Stimulated activated CD8-positive, alpha-beta memory T cell treated with anti-CD3 and anti-CD28 coated beads, Interleukin-7, amount 100 ng/mL, for 1 hour (primary cell): ENCODE measurements at places on chromosomes 1 and 21.

DNA sequence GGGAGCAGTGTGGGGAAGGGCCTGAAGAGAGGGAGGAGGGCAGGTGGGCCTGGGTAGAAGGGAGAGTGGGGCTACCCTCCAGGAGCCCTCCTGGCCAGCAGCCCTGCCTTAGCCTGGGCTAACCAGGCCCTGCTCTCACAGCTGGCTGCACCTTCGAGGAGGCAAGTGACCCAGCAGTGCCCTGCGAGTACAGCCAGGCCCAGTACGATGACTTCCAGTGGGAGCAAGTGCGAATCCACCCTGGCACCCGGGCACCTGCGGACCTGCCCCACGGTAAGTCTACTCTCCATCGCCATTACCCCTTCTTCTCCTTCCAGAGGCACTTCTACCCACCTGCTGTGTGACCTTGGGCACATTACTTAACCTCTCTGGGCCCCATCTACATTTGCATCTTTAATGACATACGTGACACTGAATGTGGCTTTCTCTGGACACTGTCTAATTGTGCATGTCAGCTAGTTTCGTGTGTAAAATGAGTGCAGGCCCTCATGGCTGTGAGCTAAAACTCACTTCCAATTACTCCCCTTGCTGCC lies 18.9 kb downstream of the PTPRU start:
- DNase-seq, result no peak

- DNase-seq, result no peak
Observed at GRCh38 chr1:215344539-215344938, 222.6 kb upstream of the KCTD3 start.

- no peak for DNase-seq
Observed at GRCh38 chr1:179924268-179924667, 30.3 kb upstream of the CEP350 start.

- DNase-seq, result no peak
Observed at GRCh38 chr1:31981456-31981839, 32.2 kb upstream of the KHDRBS1 start.

GRCh38 chr1:48061162-48062136 lies 64.3 kb upstream of the TRABD2B start:
- DNase-seq, result no peak

GRCh38 chr1:177206831-177207355 lies 36.1 kb downstream of the BRINP2 start:
- no peak for DNase-seq

DNA sequence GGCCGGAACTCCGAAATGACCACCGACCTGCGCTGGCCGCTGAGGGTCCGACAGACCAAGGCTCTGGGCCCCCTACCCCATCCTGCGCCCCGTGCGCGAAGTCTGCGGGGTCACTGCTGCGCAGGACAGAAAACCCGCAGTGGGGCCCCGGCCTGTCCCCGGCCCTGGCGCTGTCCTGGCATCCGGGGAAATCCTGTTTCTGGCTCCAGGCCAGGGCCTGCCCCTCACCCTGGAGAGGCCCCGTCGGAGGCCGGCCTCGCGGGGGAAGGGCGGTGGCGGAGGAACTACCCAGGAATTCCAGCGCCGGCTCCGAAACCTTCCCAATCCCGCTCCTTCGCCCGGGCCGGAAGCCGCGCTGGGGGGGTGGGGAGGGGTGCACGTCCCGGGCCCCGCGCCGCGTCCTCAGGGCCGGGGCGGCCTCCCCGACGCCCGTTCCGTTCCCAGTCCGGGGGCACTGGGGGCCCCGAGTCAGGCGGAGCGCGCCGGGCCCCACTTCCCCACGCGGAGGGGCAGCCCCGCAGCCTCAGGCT lies 77.0 kb downstream of the MORN1 start:
- no peak for DNase-seq

DNA sequence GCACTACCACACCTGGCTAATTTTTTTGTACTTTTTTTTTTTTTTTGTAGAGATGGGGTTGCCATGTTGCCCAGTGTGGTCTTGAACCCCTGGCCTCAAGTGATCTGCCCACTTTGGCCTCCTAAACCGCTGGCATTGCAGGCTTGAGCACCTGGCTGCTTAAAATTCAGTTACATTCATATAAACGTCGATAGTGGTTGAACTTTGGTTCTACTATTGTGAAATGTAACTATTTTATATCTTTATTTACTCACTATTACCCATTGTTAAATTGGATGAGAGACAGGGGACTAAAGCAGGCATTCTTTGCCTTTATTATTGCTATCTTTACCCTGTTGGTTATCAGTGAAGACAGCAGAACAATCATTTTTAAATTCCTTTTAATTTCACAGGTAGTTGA lies 6.2 kb downstream of the SNX27 start:
- DNase-seq, result no peak

GRCh38 chr1:45037456-45037855 lies 25.4 kb downstream of the UROD start:
- no peak for DNase-seq

DNA sequence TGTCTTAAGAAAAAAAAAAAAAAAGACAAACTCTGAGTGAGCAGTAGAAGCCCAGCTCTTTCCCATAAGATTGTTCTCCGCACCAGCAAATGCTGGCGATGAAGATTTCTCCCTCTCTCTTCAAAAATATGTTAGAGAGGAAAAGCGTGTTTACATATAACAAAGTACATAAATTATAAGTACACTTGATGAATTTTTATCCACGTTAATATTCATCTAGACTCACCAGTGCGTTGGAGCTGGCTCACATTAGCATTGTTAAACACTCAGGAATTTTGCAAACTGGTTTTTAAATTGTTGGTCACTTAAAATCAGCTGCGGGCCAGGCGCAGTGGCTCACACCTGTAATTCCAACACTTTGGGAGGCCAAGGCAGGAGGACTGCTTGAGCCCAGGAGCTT lies 56.0 kb downstream of the RUNX3 start:
- DNase-seq, result no peak

DNA sequence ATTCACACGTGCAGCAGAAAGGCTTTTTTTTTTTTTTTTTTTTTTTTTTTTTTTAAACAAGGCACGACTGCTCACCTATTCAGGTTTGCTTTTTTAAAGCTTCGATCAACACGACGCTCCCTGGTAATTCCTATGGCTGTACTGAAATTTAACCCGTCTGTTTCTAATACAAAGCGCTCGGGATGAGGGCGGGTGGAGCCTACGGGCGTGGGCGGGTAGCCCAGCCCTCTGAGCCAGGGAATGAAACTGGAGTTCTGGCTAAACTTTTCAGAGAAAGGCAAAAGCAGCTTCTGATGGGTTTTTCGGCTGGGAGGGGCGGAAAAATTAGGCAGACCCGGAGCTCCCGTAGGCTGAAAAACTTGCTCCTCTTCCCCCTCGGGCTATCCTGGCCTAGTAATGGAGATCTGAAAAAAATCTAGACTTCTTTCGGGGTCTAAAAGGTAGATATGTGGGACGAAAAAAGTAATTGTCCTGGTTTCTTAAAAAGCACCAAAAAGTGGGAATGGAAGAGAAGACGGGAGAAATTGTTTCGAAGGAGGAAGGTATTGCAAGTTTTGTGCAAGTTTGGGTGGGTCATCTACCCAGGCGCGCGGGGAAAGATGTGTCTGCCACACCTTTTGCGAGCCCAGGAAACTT lies 7.4 kb downstream of the NR5A2 start:
- no peak for DNase-seq

DNA sequence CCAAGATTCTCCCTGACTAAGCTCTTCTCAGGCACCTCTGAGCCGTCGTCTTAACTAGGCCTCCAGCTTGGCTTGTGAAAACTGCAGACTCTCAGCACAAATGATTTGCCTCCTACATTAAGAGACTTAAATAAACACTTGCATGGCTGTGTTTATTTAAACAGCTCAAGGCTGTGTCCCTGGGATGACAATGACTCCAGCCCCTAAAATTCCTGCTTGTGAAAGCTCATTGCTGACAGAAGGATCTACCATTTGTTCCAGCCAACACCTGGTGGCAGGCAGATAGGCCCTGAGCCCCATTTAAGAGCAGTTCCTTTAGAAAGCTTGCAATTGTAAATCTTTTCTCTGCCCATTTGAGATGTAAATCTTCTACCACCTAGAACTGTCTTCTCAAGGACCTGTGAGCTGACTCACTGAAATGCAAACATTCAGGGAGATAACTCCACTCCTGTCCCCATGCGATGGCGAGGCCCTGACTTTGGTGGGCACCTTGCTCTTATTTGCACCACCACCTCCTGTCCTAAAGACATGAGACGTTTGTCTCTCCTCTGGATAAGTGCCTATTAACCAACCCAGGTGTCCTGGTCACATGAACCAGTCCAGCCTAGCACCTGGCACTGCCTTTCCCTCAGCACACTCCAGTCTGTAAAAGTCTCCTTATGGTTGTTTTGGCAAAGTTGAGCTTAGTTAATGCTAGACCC lies 15.1 kb upstream of the PCP4 start:
- DNase-seq, result no peak

- DNase-seq, result no peak
Observed at GRCh38 chr1:203937678-203938330, 76.4 kb downstream of the SNRPE start.

- DNase-seq, result no peak
Observed at GRCh38 chr1:80056179-80056578, 1049.6 kb upstream of the ADGRL4 start.

GRCh38 chr1:219173434-219173757 lies 282 bp upstream of the LYPLAL1 start:
- no peak for DNase-seq

DNA sequence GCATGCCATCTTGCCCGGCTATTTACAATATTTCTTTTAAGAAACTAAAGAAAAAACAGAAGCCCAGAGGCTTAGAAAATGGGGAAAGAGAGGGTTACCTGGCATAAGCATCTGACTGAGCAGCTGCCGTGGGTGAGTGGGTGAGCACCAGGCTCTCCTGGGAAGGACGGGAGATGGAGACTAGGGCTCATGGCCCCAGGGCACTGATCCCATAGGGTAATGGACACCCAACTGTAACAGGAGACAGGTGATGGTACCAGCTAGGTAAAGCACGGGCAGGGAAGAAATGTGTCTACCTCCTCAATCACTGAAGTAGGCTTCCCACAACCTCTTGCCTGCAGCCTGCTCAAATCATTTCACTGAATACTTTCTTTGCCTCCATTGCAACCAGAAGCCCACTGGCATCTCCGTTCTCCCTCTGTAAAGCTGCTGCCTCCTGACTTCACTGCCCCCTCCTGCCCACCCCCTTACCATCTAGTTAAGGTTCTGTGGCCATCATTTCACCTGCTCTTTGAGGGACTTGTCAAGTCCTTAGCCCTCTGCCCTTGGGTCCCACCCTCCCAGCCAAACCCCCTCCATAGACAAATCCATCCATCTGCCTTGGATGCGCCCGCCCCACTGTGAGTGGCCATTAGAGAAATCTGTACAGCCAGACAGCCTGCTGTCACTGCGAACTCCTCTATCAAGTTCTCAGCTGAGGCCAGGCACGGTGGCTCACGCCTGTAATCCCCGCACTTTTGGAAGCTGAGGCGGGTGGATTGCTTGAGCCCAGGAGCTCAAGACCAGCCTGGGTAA lies 6.2 kb downstream of the TMEM125 start:
- no peak for DNase-seq

- DNase-seq, result no peak
Observed at GRCh38 chr1:56374026-56374974, 205.1 kb downstream of the PLPP3 start.

DNA sequence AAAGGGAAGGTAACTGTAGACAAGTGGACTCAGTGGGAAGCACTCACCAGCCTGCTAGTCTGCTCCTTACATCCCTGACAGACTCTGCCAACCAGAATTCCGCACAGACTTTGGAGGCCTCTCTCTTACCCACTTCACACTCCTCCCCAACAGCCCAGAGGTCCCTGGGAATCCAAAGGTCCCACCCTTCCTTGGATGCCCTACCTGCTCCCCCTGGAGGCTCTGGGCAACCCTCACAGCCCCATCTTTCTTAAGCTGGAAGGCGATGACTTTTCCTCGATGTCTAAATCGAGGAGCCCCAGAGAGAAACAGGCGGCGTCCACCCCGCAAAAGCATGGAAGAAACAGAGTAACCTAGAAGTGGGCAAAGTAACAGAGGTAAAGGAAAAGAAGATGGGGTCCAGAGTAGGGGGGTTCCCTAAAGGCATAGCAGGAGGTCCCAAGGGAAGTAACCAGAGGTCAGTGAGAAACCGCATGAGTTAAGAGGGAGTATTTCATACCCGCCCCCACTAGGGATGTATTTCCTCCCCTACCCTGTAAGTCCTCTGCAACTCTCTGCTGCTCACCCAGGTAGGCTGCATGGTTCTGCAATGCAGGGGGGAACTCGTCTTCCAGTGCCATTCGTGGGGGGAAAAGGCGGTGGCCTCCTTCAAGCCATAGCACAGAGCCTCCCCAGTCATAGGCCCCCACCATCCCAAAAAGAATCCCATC lies 8.4 kb downstream of the ITGA10 start:
- no peak for DNase-seq

GRCh38 chr1:51190961-51191360 lies 45.1 kb upstream of the RNF11 start:
- DNase-seq, result no peak

GRCh38 chr1:48203287-48203900 lies 19.1 kb upstream of the SLC5A9 start:
- DNase-seq, result no peak

DNA sequence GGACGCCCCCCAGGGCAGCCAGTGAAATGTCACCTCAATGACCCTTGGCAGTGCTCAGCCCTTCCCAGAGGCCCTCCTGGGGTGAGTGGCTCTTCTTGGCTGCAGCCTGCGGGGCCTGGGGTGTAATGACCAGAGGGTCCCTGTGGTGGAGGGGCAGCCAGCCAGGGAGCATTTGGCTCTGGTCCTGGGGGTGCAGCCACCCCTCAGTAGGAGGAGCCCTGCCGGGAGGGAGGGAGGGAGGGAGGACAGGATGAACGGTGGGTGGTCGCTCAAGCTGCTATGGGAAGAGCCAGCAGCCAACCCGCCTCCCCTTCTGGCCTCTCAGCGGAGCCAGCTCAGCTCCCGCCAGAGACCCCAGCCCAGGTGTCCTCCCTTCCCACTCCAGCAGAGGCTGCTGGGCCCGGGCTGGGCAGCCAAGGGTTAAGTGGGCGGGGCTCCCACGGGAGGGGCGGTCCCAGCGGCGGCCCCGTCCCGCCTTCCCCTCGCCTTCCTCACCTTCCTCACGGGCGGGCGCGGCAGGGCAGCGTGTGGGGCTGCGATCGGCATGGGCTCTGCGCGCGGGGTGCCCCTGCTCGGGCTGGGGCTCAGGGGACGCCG lies 9.0 kb upstream of the PLCH2 start:
- no peak for DNase-seq

DNA sequence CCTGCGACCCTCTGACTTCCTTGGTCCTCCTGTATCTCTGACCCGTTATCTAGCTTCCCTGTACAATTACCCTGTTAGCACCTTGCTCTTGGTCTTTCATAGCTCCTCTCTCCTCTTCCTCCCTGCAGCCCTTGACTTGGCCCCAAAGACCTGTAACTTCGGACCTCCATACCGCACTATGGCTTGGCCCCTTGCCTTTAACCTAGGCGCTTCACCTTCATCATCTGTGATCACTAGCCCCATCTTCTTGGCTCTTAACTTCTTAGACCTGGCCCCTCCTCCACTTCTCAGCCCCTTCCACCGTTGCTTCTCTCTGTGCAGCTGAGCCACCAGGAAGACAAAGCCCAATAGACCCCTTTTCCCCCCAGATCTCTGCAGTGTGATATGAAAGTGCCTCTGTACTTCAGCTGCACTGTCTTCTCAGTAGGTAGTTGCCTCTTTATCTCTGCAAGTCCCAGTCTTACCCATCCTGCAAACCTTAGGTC lies 740 bp downstream of the ZNF691 start:
- no peak for DNase-seq
